Breast epithelium (tissue), 4 donors: ENCODE measurements at places on chromosomes 11 and 22. TPM values are rescaled to one million over a fixed set of nuclear protein-coding genes. Genes with fewer than 3 reads are reported as not detected.

EFCAB6 gene
- total RNA-seq, result 5.9 TPM

PLAAT5 gene
- 9.8 TPM for total RNA-seq

GRCh38 chr11:19795082-19795481 is 82.4 kb downstream of the NAV2 start:
- no peak for DNase-seq

GRCh38 chr11:61907871-61908729 is 9.3 kb downstream of the RAB3IL1 start:
- no peak for DNase-seq

DNA sequence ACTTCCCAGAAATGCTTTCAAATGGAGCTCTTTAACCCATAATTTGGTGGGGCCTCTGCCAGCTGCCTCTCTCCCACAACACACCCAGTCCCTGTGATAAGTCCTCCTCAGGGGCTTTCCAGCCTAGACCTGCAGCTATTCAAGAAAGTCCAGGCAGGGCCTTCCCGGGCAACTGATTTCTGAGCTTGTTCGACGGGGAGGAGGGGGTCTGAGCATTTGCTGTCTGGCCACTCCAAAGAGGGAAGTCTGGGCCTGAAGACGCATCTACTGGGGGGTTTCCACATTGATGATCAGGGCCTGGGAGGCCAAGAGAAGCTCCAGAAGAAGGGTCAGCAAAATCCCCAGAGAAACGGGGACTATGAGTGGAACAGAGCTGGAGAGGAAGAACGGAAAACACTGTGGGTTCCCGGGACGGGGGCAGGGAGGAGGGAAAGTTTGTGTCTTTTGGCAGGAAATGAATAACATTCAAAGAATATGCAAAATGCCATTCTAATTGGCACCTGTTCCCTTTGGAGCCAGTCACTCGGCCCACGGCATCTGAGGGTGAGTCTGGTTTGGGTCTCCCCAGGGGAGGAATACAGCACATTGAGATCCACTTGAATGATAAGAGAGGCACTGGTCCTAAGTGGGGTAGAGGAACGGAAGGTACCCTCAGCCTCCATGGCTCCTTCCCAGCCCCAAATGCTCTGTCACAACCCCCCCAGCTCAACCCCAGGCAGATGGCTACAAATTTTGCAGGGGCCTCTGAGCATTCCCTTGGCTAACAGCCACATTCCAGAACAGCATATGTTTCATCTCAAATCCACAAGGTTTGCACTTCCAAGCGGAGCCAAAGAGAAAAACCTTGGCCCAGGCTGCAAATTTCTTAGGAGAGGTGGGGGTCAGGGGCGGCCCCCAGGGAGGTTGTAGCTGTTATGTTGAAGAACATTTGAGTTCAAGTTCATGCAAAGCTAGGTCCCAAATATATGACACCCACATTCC is 72.0 kb downstream of the RPUSD4 start:
- no peak for DNase-seq

DNA sequence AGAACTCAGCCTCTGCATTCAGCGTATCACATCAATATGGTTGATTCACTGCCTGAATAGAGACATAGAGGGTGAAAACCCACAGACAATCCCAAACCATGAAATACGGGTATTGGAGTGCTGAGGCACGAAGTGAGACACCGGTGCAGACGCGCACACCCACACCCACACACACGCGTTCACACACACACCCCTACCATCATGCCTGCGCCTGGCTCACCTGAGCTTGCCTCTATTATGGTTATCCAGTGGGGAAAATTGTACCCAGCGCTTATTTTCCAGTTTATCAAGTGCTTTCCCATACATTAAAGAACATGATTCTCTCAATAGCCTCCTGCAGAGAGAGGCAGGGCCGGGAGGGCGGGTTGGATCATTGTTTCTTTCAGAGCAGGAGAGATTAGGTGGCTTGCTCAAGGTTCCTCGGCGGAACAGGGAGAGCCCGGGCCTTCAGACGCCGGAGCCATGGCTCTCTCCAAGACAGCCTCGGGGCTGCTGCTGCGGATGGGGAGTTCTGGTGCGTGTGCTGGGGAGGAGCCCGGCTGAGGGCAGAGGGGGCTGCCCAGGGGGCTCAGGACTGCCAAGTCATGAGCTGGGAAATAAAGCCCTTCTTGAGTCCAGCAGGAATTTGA is 78.9 kb upstream of the THY1 start:
- no peak for DNase-seq

DNA sequence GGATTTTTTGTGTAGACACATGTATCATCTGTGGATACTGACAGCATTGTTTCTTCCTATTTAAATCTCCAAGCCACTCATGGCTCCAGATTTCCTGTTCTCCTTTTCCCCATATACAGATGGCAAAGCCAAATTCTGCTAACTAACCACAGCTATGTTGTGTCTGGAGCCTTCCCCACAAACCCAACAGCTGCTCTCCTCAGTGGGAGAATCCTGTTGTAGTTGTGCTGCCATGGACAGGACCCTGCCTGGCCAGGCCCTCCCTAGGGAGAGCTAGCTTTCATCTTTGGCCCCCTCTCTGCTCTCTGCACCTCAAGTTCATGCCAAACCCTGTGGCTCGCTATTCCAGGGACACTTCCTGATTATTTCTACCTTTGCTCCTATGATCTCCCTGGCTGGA is 106.4 kb upstream of the CCDC90B start:
- DNase-seq, result no peak

DNA sequence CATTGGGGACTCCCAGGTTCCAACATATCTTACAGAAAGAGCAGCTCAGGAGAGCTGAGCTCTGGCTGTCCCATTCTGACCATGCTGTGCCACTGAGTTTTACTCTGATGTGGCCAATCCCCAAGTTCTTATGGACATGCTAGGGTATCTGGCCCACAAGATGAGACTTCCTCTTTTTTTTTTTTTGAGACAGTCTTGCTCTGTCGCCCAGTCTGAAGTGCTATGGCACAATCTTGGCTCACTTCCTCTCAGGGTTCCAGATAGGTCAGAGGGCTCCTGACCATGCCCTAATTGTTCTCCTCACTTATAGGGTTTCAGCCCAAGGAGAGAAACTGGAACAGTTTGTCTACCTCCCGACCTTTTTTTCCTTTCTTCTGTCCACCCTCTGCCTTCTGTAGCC is 152.3 kb upstream of the CCDC90B start:
- DNase-seq, result no peak

DNA sequence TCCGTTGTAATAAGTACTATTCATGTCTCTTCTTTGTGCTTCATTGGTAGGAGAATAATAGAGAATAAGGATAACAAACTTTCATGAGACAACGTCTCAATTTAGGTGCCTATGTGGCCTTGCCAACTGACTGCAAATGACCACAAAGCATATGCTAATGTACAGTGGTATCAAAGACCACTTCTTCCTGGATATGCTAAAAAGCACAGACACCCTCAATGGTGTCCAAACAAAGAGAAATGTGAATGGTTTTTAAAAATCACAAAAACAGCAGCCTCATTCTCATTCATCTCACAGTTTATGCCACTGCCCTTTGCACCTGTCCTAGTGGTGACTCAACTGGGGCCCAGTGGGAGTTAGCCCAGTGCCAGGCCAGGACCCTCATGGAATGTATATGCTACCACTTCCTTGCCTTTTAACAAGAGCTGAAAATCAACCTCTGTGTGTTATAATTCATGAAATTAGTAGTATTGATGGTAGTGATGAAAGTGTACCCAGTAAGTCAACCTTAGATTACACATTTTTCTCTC is 65.2 kb upstream of the MTMR2 start:
- DNase-seq, result no peak

DNA sequence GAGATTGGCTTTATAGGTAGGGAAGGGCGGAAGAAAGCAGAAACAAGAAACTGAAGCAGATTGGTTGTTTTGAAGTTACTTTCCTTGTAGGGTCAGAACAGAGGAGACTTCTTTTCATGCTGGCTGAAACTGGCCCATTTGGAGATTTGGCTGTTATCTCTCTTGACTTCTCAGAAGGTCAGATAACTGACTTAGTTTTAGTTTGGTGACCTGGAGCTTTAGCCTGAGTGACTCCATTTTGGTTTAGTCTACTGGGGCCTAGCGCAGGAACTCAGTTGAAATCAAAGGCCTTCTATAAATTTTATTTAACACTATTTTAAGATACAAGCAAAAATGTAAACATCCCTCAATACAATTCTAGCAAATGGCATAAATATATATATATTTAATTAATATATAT is 31.4 kb downstream of the CSTPP1 start:
- no peak for DNase-seq

OR5D14 gene
- not detected for total RNA-seq

MAPK8IP2 gene
- total RNA-seq, result 2.2 TPM

DNA sequence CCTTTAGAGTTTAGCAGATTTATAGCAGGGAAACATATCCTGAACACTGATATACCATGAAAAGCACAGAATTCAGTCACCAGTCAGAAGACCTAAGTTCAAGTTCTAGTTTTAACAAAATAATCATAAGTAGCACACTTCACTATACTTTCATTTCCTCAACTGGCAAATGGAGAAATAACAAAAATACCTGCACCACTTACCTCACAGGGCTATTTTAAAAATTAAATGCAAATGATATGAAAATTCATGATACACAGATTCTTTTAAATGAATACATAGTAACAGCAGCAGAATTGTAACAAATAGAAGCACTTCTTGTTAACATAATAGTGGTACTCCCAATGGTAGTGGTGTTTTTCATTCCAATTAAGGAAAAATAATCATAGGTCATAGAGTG is 139.0 kb downstream of the FCHSD2 start:
- DNase-seq, result no peak

DNA sequence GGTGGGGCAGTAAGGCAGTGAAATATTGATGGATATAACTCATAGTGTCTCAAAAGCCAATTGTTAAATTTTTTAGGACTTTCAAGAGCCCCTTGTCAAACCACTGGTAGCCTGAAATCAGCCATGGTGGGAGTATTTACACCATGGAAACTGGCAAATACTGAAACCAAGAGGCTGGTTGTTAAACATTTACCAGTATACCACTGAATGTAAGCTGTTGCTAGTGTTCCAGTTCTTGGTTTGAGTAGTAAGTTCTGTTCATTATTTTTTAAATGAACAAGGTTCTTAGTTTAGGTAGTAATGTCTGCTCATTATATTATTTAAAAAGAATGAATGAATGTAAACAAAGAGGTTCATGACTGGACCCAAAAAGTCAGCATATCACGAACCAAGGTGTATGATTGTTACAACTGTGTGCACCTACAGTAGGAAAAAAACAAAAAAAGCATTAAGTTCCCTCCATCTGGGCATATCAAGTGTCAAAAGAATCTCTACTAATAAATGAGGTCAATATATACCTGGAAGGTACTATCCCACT is 4.5 kb upstream of the EIF3F start:
- no peak for DNase-seq

DNA sequence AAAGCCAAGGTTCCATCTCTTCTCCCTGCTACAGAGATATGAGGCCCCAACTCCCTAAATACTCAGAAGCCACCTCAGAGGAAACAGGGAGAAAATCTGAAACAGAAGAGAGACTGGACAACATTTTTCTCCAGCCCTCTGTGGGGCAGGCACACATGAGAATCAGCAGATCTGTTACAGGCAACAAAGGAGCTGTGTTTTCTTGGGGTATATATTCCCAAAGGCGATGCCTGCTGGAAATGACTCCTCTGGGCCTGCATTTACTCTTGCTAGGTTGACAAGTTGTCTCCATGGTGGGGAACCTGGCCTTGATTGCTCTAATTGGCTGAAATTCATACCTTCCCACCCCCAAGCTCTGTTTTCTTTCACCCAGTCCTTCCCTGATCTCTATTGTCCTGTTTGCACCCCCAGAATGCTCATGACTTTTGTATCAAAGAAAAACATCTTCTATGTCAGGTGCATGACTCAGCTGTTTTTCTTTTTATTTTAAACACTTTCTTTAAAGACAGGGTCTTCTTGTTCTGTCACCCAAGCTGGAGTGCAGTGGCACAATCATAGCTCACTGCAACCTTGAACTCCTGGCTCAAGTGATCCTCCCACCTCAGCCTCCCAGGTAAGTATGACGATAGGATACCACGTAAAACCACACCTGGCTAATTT is 23.5 kb upstream of the P2RY6 start:
- no peak for DNase-seq

DNA sequence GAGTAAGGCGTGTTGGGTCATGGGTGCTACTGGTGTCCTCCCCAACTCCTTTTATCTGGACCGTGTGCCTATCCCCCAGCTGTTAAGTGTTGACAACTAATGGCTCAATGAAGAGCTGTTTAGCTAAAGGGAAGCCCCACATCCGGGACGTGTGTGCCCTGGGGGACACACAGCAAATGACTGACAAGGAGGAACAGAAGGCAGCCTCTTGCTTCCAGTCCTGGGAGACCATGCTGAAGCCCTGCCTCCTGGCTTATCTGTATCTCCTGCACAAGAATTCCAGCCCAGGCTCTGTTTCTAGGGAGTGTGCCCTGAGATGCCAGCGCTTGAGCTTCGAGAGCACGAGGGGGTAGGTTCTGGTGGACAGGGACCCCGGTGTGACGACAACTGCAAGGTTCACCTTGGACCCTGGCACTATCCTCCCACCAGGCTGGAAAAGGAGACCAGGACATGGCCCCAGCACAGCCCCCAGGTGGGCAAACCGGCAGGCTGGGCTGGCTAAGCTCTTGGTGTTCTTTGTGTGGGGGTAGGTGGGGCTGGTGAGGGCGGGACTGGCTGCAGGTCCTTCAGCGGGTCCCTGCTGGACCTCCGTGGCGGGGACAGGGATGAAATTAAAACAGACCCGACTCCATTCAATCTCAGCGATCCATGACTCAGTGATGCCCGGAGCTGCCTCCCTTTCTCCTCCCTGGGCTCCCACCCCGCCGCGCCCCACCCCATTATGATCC is 21.0 kb downstream of the ASCL2 start:
- DNase-seq, result peak; percentile 42
